ENCODE measurements at places on chromosomes 4 and X.

GRCh38 chr4:153469031-153469430, 2.9 kb downstream of the TMEM131L start:
- DNase-seq = no peak

- no peak for DNase-seq
These were observed 94.9 kb upstream of the TBC1D9 start for GRCh38 chr4:140851032-140851636.

GRCh38 chr4:17323554-17324385, 188.1 kb downstream of the QDPR start:
- no peak for DNase-seq

- no peak for DNase-seq
These were observed 24.6 kb upstream of the COX7B2 start for GRCh38 chr4:46933686-46934085.

- DNase-seq = no peak
These were observed 114.4 kb upstream of the WDR44 start for GRCh38 chrX:118231464-118231863.

GRCh38 chrX:85115252-85115651, 111.6 kb downstream of the APOOL start:
- DNase-seq = no peak

DNA sequence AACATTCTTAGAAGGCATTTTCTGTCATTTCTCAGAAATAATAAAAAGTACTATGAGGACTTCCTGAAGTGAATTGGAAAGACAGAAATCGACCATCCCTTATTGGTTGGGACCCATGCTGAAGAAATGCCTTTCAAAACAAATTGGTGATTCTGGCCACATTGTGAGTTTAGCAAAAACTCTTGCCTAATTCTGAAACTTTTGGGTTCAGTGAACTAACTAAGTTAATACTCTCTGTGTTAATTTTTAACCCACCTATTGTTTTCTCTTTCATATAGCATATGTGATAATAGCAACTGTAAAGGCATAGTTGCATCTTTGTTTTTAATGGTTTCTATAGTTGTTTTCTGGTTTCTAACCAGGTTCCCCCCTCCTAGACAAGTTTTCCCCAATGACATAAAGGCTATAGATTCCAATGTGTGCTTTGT, 129.3 kb upstream of the FAT1 start:
- DNase-seq = no peak

DNA sequence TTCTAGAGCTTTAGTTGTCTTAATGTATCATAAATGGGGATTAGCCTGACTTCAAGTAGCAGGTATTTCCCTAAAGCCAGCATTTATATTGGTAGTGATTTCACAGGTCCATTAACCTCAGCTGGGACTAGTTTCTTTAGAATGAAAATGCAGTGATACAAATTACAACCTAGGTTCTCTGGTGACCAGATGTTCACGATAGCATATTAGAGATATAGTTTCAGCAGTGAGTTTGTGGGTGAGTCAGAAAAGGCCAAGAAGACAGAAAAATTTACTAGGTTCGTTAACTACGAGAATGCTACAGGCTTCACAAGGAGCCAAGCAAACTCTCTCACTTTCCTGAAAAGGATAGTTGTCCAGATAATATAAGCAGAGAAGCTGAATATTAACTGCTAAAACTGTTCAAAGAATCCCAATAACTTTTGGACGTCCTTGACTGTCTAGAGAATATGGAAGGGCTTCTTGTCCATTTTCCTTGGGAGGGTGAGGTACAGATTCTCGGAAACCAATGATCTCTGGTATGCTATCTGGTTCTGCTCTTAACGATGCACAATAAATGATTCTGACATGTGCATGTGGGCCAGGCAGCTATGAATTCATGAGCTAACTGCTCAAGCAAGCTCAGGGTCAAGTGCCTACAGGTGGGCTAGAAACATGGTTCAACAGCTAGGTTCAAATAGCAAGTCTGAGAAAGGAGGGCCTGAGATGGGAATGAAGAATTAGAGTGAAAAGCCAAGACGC, 6.0 kb upstream of the SPCS3 start:
- DNase-seq = no peak

DNA sequence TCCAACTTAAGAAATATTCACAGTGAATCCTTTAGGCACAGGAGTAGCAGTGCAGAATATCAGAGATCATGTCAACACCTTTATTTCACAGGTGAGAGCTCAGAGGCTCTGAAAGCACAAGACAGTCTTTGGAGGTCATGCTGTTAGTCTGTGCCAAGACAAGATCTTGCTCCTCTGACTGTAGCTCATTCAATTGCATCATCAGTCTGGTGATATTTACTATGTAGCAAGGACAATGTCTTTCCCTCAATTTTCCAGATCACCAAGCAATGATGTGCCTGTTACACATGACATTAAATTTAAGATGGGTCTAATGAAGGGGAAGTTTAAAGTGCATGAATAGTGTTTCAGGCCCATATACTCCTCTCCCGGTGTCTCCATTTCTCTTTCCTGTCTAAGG, 277.5 kb downstream of the IL15 start:
- no peak for DNase-seq

GRCh38 chrX:116462822-116463221, at the start of gene CT83:
Gene CT83 (minus strand): TSS chrX:116462976. CDS start chrX:116462856, 120 bp downstream.
- no peak for DNase-seq

DNA sequence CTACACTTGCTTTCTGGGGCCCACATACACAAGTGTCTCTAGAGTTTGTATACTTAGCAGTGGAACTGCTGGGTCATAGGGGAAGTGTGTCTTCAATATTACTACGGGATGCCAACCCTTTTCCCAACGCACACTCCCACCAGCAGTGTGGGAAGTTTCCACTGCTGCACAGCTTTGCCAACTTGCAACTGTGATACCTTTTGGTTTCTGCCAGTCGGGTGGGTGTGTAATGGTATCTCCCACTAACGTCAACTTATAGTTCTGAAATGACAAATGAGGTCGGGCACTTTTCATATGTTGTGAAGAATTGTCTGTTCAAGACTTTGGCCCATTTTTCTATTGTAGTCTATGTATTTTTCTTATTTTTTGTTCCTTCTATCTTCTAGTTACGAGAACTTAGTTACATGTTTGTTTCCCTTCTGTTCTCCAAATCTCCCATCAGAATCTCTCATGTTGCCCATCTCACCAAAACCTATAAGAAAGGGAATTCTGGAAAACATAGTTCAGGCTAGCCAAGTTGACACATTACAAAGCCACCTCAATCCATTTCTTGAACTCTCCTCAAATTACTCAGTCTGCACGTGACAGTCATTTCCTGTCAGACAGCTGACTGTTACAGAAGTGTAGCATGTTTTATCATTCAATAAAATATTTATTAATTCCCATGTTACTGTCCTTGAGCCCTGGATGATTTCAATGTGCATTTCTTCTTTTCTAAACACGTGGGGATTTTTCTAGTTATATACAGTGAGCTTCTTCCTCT, 30.7 kb downstream of the PNMA6E start:
- DNase-seq = no peak
